ENCODE measurements at places on chromosomes 13 and 19.

DNA sequence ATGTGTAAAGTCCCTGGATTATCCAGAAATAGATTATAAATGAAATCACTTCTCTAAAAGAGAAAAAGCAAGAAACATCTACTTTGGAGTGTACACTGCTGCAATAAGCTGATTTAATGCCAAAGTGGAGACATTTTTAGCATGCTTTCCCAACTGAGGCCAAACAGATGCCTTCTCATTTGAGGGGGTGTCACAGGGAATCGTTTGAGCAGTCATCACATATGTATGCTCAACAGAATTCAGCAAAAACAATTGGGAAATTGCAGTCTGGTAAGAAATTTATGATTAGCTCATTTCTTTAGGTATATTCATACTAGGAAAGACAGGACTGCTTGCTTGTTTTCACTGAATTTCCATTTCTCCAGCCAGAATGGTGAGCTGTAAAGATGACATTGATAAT, 27.3 kb upstream of the TPP2 start:
- DNase-seq = no peak

DNA sequence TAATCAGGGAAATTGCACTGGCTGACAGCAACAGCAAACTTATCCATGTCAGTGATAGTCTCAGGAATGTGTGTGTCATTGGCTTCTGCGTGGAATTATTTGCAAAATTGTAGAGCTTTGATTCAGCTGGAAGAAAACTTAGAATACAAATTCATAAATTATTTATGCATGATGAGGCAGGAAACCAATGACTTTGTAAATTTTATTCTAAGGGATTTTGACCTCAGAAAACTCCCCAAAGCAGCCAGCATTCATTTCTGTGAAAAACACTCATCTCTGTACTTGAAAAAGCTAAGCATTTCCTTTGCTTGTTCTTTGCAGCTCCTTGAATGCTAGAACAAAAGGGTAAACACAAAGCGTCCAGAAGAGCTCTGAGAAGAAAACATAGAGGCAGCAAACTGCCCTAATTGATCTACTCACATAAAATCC, 162.4 kb downstream of the DCT start:
- no peak for DNase-seq

DNA sequence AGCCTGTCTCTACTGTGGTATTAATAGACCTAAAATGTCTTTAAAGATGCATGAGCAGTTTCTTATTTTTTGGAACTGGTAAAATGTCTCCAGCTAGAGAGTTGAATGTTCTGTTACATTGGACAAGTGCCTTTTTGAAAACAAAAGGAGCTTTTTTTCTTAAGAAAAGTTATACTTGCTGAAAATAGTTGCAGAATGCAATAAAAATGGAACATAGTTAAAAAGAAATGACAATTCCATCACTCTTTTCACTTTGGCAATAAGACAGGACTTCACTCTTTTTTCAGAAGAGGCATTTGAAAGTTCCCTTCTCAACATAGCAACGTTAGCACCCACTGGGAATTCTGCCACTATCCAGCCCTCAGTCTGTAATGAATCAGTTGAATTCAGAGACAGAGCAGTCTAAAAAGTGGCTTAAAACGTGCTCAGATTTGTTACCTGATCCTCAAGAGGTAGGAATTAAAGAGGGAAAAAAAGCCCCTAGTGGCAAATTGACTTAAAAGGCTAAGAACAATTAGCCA, 10.1 kb downstream of the RGCC start:
- DNase-seq = no peak

- no peak for DNase-seq
Measured at GRCh38 chr13:40082639-40083038, 427.2 kb downstream of the COG6 start.

DNA sequence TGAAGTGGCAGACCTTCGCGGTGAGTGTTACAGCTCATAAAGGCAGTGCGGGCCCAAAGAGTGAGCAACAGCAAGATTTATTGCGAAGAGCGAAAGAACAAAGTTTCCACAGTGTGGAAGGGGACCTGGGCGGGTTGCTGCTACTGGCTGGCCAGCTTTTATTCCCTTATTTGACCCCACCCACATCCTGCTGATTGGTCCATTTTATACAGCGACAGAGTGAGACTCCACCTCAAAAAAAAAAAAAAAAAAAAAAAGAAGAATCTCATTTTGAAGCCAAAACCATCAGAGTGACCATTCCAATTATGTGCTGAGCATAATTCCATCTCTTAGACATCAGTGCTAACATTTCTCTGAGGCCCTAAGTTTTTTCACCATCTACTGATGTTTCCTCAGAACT, 1.9 kb upstream of the ZNF552 start:
- no peak for DNase-seq

- no peak for DNase-seq
Measured at GRCh38 chr19:36182612-36183244, 30.5 kb upstream of the COX7A1 start.

DNA sequence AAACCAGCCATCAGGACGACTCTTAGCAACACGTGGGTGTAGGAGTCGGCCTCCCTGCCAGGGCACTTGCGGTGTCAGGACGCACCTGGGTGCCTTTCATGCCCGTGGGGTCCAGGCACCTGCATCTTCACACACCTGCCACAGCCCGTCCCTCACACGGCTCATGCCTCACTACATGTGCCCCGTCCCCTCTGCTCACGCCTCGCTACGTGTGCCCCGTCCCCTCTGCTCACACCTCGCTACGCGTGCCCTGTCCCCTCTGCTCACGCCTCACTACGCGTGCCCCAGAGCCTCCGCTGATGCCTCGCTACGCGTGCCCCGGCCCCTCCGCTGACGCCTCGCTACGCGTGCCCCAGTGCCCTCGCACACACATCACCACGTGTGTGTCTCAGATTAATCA, 58.0 kb upstream of the F7 start:
- DNase-seq = no peak

All from GM10248 (cell line).